ENCODE measurements at places on chromosomes 7 and 10.

- DNase-seq: no peak
Measured at GRCh38 chr7:40586197-40586596, 451.4 kb downstream of the SUGCT start.

DNA sequence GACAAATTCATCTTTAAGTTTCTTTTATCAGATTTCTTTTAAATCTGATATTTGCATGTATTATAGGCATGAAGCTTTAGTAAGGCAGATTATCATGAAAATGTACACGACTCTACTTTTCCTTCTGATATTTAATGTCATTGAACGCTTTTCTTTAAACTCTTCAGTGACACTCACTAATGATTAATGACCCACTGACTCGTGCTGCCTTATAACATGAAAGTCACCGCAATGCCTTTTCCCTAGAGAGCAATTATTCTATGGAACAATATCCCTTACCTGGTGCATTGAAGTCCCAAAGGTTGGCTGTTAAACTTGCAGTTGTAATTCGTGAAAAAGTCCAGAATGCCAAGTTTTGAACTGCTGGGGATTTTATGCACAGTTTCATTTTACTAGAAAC, 33.4 kb upstream of the HGF start:
- no peak for DNase-seq

- no peak for DNase-seq
Measured at GRCh38 chr10:74097776-74098175, 52.9 kb downstream of the AP3M1 start.

GRCh38 chr7:45363669-45364068, 206.1 kb downstream of the RAMP3 start:
- no peak for DNase-seq

GRCh38 chr7:68694656-68695055, 903.6 kb upstream of the AUTS2 start:
- no peak for DNase-seq

GRCh38 chr10:91190876-91191583, 29.4 kb upstream of the PCGF5 start:
- DNase-seq: no peak

DNA sequence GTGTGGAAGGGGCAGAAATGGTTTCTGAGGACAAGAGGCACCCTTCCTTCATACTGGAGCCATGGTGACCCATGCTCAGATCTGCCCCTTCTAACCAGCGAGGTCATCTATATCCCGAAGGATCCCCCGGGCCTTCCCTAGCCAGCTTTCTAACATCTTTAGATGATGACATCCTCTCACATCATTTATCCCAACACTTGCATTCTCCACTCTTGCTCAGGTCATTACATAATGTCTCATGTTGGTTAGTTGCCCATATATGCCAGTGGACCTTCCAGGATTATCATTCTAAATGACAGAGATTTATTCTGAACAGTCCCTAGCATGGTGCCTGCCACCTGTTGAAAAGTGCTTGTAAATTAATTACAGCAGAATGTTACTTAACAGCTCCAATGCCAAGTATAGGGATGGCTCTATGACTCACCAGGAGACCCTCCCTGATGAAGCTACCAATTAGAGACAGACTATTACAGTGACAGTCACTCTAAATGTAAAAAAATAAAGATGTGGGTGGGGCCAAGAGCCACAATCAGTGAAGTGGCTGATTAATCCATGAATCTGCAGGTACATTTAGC, 22.6 kb upstream of the ABLIM1 start:
- DNase-seq: no peak

DNA sequence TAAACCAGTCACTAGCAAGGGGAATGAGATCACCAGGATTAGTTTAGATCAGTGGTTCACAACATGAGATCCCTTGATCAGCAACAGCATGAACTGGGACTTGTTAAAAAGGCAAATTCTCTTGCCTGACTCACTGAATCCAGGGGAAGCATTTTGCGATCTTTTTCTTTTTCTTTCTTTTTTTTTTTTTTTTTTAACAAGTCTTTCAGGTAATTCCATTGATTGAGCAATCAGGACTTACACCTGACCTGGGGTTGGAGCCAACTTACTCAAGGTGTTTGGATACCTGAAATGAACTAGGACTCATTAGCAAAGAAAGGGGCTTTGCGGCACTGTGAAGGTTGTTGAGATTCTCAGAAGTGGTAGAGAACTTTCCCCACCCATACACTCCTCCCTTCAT, 47.1 kb upstream of the PRR15 start:
- DNase-seq: no peak
